WERI-Rb-1 (cell line): ENCODE measurements at places on chromosomes 5 and 9.

GRCh38 chr9:74770508-74771261, 117.0 kb downstream of the TRPM6 start:
- DNase-seq: peak; percentile 11

- no peak for DNase-seq
Observed at GRCh38 chr9:93119953-93120845, 13.9 kb downstream of the NINJ1 start.

GRCh38 chr9:135500071-135500524, 384 bp upstream of the MRPS2 start:
- no peak for DNase-seq

- no peak for DNase-seq
Observed at GRCh38 chr5:179292202-179292601, 53.1 kb downstream of the ADAMTS2 start.

- DNase-seq: no peak
Observed at GRCh38 chr9:108850293-108850897, 5.4 kb downstream of the ACTL7B start.

- no peak for DNase-seq
Observed at GRCh38 chr5:139088024-139088423, 110.1 kb downstream of the SIL1 start.

DNA sequence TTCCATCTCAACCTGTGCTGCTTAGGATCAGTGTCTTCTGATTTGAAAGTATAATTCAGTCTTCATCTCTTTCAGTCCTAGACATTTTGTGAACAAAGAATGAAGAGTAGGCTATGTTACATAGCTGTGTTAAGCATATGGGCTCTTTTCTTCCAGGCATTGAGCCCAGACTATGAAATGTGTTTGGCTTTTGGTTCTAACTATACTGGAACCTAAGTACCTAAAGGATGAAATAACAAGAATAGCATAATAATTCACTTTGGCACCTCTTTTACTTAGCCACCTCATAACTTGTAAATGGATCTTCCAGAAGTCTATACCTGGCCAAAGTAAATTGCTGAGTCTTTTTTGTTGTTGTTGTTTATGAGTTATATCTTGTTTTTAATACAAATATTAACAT, 71.4 kb downstream of the SLF1 start:
- DNase-seq: no peak

- no peak for DNase-seq
Observed at GRCh38 chr9:77830618-77831285, 182.6 kb upstream of the GNA14 start.

- no peak for DNase-seq
Observed at GRCh38 chr9:32704343-32704742, 68.9 kb upstream of the TAF1L start.

- DNase-seq: no peak
Observed at GRCh38 chr9:108963459-108964143, 29.4 kb downstream of the ABITRAM start.

GRCh38 chr5:151766975-151767374, 4.8 kb upstream of the G3BP1 start:
- DNase-seq: no peak

- no peak for DNase-seq
Observed at GRCh38 chr5:144191998-144192397, 21.3 kb downstream of the KCTD16 start.

DNA sequence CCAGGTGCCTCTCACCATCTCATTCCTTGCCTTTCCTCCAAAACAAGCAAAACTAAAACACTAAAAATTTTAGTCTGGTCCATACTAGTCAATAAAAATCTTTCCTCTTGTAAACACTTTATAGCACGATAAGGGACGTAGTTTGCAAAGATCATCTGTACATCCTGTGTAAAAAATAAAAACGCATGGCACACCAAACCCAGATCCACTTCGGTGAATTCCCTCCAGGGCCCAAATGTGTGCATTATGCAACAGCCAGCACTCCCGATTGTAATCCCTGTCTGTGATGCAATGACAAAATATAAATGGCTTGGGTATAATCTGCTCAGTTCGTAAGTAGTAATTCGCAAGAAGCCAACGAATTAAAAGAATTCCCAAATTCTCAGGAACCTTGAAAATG, 1.4 kb downstream of the FAM169A start:
- no peak for DNase-seq

- peak; percentile 59 for DNase-seq
Observed at GRCh38 chr9:90808890-90809685, 7.5 kb downstream of the SYK start.

DNA sequence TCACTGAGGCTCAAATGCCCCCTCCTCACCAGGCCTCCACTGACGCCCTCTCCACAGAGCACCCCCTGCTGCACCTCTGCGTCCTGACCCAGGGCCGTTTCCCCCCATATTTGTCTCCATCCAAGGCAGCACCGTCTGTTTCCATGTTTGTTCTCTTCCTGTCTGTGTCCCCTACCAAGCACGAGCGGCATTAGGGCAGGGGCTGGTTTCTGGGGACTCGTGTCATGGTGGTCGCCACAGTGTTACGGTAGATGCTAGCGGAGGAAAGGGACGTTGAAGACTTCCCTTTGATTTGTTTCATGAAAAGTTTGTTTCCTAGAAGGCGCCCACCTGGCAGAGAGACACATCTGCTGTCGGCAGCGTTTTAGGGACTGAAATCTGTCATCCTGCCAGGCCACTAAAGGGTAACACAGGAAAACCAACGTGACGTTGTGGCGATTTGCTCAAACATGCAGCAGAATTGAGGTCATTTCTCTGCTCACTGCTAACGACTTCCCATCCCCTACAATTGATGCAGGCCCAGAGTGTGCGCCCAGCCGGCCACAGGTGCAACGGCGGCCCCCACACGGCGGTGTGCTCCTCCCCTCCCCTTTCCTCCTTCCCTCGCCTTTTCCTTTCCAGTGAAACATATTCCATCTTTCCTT, 79.3 kb upstream of the IRX4 start:
- no peak for DNase-seq

DNA sequence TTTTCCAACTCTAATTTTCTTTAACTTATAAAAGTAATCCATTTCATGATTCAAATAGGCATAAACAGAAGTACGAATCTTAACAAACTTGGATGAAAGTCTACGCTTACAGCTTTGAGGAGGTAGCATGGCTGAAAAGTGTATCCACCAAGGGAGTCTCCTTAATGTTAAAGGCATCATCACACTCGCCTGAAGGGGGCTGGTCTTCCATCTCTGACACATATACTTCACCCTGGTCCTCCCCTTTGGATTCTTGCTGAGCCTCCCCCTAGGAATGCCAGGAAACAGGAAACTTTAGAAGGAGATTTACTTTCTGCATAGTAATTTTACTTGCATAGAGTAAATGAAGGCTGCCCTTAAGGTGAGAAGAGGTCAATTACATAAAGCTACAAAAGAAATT, 10.3 kb upstream of the NME5 start:
- no peak for DNase-seq

- no peak for DNase-seq
Observed at GRCh38 chr5:161093100-161093499, 241.1 kb upstream of the ATP10B start.

- DNase-seq: no peak
Observed at GRCh38 chr5:135876146-135876545, 19.5 kb downstream of the IL9 start.

- no peak for DNase-seq
Observed at GRCh38 chr5:60535198-60535597, 164.8 kb downstream of the DEPDC1B start.

GRCh38 chr5:30804739-30805505, 388.6 kb upstream of the CDH6 start:
- peak; percentile 45 for DNase-seq

DNA sequence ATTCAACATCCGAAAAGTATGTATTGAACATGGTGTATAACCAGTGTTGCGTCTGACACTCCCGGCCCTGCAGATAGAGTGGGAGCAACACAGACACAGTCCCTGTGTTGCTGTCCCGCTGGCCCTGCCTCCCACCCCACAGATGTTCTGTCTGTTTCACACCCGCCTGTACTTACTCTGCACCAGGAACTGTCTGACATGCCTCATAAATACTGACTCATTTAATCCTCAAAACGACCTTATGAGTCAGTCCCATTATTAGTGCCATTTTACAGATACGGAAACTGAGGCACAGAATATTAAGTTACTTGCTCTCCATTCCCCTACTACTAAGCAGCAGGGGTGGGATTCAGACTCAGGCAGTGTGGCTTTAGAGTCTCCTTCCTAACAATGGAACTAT, 109.8 kb upstream of the NFIL3 start:
- no peak for DNase-seq

GRCh38 chr5:68382640-68383039, 167.1 kb downstream of the PIK3R1 start:
- DNase-seq: no peak

DNA sequence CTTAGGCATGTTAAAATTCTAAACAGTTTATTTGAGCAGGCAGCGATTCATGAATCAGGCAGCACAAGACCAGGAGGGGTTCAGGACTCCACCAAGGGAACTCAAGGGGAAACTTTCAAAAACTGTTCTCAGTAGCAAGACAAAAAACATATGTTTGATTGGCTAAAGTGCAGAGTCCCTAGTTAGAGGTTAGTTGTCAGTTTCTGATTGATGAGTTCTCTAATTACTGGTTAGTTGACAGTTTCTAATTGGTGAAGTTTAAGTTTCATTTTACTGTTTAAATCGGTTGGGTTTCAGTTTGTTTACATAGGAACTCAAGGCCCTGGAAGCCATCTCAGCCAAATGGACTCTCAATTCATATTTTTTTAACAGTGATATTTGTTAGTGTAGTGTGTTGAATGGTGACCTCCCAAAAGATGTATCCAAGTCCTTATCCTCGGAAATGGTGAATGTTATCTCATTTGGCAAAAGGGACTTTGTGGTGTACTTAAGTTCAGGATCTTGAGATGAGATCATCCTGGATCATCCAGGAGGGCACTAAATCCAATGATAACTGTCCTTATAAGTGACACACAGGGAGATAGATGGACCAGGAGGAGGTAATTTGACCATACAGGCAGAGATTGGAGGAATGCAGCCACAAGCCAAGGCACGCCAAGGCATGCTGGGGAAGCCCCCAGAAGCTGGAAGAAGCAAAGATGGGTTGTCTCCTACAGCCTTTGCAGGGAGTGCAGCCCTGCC, 219.2 kb upstream of the RAI14 start:
- DNase-seq: no peak

DNA sequence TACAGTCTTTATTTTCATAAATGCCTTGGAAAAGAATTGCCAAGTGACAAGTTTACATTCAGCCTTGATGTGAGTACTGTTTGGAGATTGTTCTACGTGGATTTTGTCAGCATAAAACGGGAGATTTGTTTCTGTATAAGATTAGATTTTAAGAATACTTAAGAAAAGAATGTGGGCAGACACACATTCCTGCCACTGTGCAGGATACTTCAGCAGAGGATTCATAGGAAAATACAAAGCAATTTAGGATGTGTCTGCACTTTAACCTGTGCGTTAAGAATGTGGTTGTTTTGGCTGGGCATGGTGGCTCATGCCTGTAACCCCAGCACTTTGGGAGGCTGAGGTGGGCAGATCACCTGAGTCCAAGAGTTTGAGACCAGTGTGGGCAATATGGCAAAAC, 37.2 kb downstream of the GPR107 start:
- no peak for DNase-seq

DNA sequence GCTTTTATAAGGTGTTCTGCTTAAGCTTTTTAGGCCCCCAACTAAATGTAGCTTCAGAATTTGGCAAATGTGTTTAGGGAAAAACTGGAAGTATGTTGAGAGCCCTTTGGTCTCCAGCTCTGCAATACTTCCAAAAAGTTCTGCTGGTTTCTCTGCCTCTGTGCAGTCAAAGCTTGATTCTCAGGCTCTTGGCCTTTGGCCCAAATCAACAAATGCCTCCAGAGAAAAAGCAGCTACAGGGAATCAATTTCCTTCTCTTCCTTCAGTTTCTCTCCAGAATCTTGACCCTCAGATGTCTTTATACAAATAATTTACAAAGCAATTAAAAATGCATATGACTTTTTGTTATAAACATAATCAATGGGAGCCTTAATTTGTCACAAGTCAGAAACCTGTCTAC, 235.7 kb downstream of the COMMD10 start:
- no peak for DNase-seq

GRCh38 chr9:76687861-76688391, 76.3 kb upstream of the PCA3 start:
- DNase-seq: no peak

GRCh38 chr9:120386390-120387131, 193.4 kb downstream of the CDK5RAP2 start:
- DNase-seq: peak; percentile 24

- no peak for DNase-seq
Observed at GRCh38 chr5:124289130-124289529, 457.3 kb downstream of the ZNF608 start.

DNA sequence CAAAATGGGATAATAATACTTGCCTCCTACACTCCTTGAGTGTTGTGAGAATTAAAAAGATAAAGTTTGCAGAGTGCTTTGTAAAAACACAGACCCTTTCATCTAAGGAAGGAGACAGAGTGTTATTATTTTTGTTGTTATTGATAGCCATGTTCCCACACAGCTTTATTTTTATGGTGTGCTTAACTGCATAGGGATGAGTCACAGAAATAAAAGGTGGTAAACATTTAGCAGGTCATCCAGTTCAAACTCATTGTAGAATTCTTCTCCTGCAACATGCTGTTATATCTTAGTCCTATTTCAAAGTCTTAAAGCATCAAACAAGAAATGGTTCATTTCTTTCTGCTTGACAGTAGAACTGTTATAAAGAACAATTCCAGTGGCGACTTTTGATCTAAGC, 367.5 kb upstream of the ACTBL2 start:
- no peak for DNase-seq

- no peak for DNase-seq
Observed at GRCh38 chr5:180825768-180826525, 23.3 kb upstream of the MGAT1 start.

DNA sequence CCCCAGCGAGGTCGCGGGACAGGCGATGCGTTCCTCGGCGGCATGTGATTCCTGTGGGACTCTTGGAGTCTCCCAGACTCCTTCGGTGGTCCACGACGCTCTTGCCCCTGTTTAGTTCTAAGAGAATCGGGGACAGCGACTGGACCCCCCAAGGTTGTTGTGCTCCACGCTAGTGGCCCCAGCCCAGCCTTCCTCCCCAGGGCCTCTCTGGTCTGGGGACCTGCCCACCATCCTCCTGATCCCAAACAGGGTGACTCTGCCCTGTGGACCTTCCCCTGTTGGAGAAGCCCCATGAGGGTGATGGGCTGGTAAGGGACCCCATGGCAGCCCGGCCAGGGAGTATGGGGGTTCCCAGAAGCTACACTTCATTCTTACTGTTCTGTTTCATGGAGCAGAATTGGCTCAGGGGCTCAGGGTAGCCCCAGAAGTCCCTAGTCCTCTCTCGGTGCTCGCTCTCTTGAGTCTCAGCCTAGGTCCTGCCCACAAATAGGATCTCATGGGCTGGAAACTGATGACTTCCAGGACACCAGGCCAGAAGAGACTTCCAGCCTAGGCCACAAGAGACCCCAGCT, 880 bp downstream of the CARD19 start:
- no peak for DNase-seq

GRCh38 chr9:82593501-82593900, 469.4 kb downstream of the RASEF start:
- DNase-seq: peak; percentile 69

GRCh38 chr9:133999851-134000265, 7.7 kb upstream of the VAV2 start:
- no peak for DNase-seq

GRCh38 chr5:32713361-32713769, 2.2 kb downstream of the NPR3 start:
- DNase-seq: no peak
